CD4-positive, CD25-positive, alpha-beta regulatory T cell (primary cell): ENCODE measurements at places on chromosomes 5 and 9. TPM values are rescaled to one million over a fixed set of nuclear protein-coding genes. Genes with fewer than 3 reads are reported as not detected.

GRCh38 chr5:177498013-177498787 lies 796 bp upstream of the PDLIM7 start:
- peak overlapping the region; percentile 15 for H3K27ac ChIP-seq
- H3K27me3 ChIP-seq, result peaks cover 3% of the 10 kb centered on the region
- H3K4me1 ChIP-seq, result peaks cover 26% of the 10 kb centered on the region
- no peak for DNase-seq
- no peaks in the 10 kb centered on the region for H3K36me3 ChIP-seq

DNA sequence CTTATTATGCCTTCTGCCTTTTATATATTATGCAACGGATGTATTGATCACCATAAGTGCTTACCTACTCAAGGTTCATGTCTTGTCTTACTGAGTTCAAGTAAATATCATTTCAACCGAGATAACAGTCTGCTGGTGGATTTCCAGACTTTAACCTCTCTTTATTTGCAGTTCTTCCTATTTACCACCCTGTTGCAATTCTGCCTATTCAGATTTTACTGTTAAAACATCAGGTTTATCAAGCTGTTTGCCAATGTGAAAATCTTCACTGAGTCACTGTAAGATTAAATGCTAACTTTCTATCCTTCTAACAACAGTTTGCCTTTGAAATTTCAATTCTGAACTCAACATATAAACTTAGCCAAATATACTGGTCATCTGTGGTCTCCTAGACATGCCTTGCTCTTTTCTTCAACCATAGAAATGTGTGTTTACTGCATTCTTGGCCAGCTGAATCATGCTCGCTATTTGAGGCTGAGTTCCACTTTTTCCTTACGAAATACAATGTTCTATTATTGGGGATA lies 471.7 kb upstream of the RORB start:
- H3K4me1 ChIP-seq, result no peaks in the 10 kb centered on the region
- H3K27me3 ChIP-seq, result no peaks in the 10 kb centered on the region
- no peaks in the 10 kb centered on the region for H3K36me3 ChIP-seq
- H3K27ac ChIP-seq, result no peak overlapping the region
- no peak for DNase-seq
- no peak overlapping the region for H3K4me3 ChIP-seq

DNA sequence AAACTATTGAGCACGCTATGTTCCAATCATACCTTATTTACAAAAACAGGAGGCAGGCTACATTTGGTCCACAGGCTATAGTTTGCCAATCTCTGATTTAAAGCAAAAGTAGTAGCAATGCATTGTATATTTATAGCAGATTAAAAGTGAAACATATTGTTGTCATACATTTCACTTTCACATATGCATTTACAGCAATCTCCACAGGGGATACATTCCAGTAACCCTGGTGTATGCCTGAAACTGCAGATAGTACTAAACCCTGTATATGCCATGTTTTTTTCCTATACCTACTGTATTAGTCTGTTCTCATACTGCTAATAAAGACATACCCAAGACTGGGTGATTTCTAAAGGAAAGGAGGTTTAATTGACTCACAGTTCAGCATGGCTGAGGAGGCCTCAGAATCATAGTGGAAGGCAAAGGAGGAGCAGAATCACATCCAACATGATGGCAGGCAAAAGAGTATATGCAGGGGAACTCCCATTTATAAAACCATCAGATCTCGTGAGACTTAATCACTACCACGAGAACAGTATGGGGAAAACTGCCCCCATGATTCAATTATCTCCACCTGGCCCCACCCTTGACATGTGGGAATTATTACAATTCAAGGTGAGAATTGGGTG lies 5.9 kb upstream of the CSF1R start:
- H3K27ac ChIP-seq, result no peak overlapping the region
- no peaks in the 10 kb centered on the region for H3K36me3 ChIP-seq

DNA sequence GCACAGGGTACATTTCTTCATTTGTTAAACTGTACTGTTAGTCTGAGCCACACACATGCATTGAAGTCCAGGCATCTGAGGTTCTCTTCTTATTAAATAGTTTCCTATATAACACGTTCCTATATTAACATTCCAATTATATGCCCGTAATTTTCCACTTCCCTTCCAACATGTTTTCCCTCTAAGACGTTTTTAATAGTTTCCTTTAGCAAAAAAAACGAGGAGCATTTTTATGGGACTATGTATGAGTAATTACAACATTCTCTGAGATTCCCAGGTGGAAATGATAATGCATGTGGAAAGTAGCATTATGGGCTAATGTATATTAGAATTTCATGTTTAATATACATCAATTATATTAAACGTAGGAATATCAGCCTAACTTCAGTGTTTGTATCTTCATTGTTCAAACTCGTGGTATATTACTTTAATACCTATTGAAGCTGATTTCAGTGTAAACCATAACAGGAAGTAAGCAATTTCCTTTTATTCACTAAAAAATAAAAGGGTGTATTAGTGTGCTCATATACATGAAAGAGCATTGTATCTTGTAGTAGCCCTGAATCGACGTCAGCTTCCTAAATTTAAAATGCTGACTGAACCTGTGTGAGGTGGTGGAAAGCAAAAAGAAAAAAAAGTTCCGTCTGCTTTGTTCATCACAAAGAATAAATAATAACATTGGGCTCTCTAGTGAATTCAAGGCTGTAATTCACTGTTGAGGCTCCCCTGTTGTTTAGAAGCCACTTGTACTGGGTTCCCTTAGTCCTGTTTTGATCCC lies 11.3 kb downstream of the SMARCA2 start:
- peak overlapping the region; percentile 52 for H3K27ac ChIP-seq
- H3K4me1 ChIP-seq, result peaks cover 77% of the 10 kb centered on the region
- peaks cover 17% of the 10 kb centered on the region for H3K36me3 ChIP-seq
- no peak for DNase-seq

DNA sequence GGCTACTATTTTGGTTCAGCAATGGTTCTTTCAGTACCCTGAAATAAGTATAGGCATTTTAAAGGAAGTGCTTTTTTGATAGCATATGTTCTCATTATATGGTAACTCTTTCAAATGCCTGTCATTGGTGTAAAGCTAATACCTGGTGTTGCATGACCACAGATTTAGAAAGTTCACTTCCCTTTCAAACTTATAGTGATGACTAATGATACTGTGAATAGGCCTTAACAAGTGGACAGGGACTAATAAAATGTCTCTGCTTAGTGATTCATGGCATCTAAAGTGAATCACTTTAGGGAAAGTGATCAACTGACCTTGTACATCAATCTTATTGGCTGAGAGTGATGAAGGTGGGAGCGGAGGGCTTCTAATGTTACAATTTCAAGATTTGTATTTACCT lies 21.6 kb downstream of the MRPL22 start:
- H3K4me1 ChIP-seq, result no peaks in the 10 kb centered on the region
- no peak overlapping the region for H3K27ac ChIP-seq
- H3K27me3 ChIP-seq, result no peaks in the 10 kb centered on the region
- no peak for DNase-seq
- H3K36me3 ChIP-seq, result peaks cover 66% of the 10 kb centered on the region
- H3K4me3 ChIP-seq, result no peak overlapping the region

- H3K4me3 ChIP-seq, result no peak overlapping the region
- no peak overlapping the region for H3K27ac ChIP-seq
- no peaks in the 10 kb centered on the region for H3K4me1 ChIP-seq
- no peak for DNase-seq
- H3K36me3 ChIP-seq, result no peaks in the 10 kb centered on the region
- no peaks in the 10 kb centered on the region for H3K27me3 ChIP-seq
These were observed 39.9 kb downstream of the CRB2 start for GRCh38 chr9:123395689-123396511.

- H3K4me1 ChIP-seq, result no peaks in the 10 kb centered on the region
- H3K36me3 ChIP-seq, result no peaks in the 10 kb centered on the region
- no peaks in the 10 kb centered on the region for H3K27me3 ChIP-seq
- no peak for DNase-seq
These were observed 222.4 kb upstream of the PANK3 start for GRCh38 chr5:168801567-168801966.

- DNase-seq, result no peak
- H3K4me1 ChIP-seq, result no peaks in the 10 kb centered on the region
- no peak overlapping the region for H3K4me3 ChIP-seq
- no peaks in the 10 kb centered on the region for H3K36me3 ChIP-seq
- no peaks in the 10 kb centered on the region for H3K27me3 ChIP-seq
These were observed 85.4 kb downstream of the KLF4 start for GRCh38 chr9:107404161-107404560.

DNA sequence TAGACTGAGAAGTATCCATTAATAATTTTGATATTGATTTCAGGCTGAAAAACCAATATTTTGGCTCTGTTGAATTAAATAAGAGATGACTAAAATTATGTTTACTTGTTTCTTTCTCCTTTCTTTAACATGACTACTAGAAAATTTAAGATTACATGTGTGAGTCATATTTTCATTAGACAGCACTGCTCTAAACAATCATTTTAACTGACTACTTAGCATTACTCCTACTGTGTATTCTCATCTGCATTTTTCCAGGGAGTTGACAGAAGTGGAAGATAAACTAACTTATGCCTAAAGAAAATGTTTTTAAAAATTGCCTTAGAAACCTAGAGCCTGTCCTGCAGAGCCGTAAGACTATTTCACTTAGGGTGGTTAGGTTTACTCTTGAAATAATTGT lies 29.1 kb downstream of the TNC start:
- H3K27me3 ChIP-seq, result peaks cover 5% of the 10 kb centered on the region
- DNase-seq, result no peak
- H3K4me3 ChIP-seq, result no peak overlapping the region
- no peak overlapping the region for H3K27ac ChIP-seq
- no peaks in the 10 kb centered on the region for H3K36me3 ChIP-seq
- H3K4me1 ChIP-seq, result no peaks in the 10 kb centered on the region

- H3K4me1 ChIP-seq, result no peaks in the 10 kb centered on the region
- H3K36me3 ChIP-seq, result peaks cover 96% of the 10 kb centered on the region
- H3K4me3 ChIP-seq, result no peak overlapping the region
- no peaks in the 10 kb centered on the region for H3K27me3 ChIP-seq
- no peak for DNase-seq
These were observed 15.2 kb upstream of the FBLL1 start for GRCh38 chr5:168513861-168514428.

DNA sequence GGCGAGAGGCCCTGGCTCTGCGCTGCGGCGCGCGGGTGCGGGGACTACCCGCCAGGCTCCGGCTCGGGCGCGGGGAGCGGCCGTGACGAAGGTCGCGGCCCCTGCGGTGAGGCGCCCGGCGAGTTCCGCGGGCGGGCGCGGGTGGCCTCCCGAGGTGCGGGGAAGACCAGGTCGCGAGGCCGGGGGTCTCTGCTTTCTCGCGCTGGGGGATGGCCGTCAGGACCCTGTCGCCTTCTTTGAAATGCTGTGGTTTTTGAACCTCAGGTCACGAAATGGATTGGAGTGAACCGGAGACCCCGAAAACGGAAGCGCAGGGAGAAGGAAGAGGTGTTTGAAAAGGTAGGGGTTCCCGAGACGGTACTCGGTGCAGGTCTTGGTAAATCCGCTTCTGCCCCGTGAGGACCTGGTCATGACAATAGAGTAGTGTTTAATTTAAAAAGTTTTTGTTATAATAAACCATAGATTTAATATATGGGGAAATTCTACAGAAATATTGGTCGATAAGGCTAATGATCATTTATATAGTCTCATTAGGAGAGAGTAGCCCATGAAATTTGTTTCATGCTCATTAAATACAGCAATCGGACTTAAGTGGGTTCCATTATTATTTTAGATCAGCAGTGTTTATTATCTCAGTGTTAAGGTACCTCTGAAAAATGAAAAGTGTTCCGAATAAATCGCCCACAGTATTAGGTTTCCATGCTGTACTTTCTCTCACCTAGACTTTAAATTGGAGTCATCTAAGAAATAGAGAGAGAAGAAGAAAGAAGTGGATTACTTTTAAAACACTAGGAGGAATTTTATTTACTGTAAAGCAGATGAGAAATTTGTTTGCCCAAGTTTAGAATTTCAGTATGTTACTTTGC lies 279.0 kb downstream of the AOPEP start:
- H3K27me3 ChIP-seq, result peaks cover 21% of the 10 kb centered on the region
- peak overlapping the region; percentile 8 for H3K4me3 ChIP-seq
- peaks cover 9% of the 10 kb centered on the region for H3K4me1 ChIP-seq
- H3K36me3 ChIP-seq, result no peaks in the 10 kb centered on the region
- no peak for DNase-seq

DNA sequence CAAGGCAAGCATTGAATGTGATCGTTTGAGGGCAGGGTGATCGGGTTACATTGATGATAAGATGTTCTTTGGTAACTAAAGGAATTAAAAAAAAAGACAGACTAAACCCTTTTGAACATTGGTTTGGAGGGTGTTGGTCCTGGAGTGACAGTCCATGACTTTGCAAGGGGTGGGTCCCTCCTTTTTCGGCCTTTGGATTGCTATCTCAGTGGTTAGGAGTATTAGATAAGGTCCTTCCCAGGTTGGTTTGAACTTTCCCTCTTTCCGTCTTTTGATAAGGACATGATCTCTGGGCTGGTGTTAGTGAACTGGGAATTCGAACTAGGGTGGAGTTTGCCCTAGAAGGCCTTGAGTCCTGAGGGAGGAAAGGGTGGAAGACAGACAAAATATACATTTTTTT lies 5.4 kb upstream of the ABO start:
- no peaks in the 10 kb centered on the region for H3K36me3 ChIP-seq
- H3K27me3 ChIP-seq, result peaks cover 9% of the 10 kb centered on the region
- H3K4me3 ChIP-seq, result no peak overlapping the region
- peaks cover 6% of the 10 kb centered on the region for H3K4me1 ChIP-seq
- no peak overlapping the region for H3K27ac ChIP-seq

DNA sequence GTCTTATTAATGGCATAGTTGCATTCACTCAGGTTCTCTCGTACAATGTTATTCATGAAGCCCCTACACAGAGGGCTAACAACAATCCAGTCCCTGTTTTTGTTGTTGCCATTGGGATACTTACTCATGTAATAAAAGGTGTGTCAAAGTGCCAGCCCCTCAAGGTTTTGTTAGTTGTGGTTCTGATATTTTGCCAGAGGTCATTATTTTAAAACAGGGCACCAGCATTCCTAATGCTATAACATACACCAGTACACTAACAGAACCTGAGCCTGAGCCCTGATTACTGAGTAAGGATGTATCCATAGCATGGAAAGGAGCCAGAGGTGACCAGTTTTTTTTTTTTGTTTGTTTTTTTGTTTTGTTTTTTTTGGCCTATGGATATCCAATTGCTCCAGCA lies 50.2 kb downstream of the SMC2 start:
- no peaks in the 10 kb centered on the region for H3K27me3 ChIP-seq
- no peak overlapping the region for H3K27ac ChIP-seq
- DNase-seq, result no peak
- no peaks in the 10 kb centered on the region for H3K36me3 ChIP-seq

C7 gene
- not detected for polyA plus RNA-seq

BTNL8 gene
- polyA plus RNA-seq, result 0.16 TPM
